Smooth muscle cell of trachea (primary cell): ENCODE measurements at places on chromosomes 2 and 18. TPM values are rescaled to one million over a fixed set of nuclear protein-coding genes. Genes with fewer than 3 reads are reported as not detected.

KIF5C gene
- total RNA-seq: 0.50 and 0.58 TPM in 2 replicates

CERS6 gene
- total RNA-seq: 11.6 and 15.9 TPM in 2 replicates

GTF2A1L gene
- 0.66 and 0.87 TPM in 2 replicates for total RNA-seq

SPP2 gene
- total RNA-seq: not detected in 2 replicates

SLC5A6 gene
- total RNA-seq: 13.7 and 15.1 TPM in 2 replicates

UGT1A6 gene
- not detected in 2 replicates for total RNA-seq

GREB1 gene
- total RNA-seq: 0.44 and 2.2 TPM in 2 replicates

RGPD4 gene
- not detected in 2 replicates for total RNA-seq

CENPA gene
- total RNA-seq: 0.99 and 21.4 TPM in 2 replicates

CYS1 gene
- 2.0 and 7.3 TPM in 2 replicates for total RNA-seq

CROCC2 gene
- 0.50 and 1.0 TPM in 2 replicates for total RNA-seq

TUBA4B gene
- 0.17 TPM in 1 of 2 replicates, not detected in the other for total RNA-seq

DSG2 gene
- 0.33 and 0.73 TPM in 2 replicates for total RNA-seq

ALKAL2 gene
- not detected in 2 replicates for total RNA-seq

MEP1B gene
- 0.17 TPM in 1 of 2 replicates, not detected in the other for total RNA-seq

PROC gene
- not detected in 2 replicates for total RNA-seq

ANKRD30B gene
- total RNA-seq: 0.15 and 0.50 TPM in 2 replicates

LYPD1 gene
- total RNA-seq: 0.33 and 0.73 TPM in 2 replicates

PTRHD1 gene
- total RNA-seq: 18.5 and 24.9 TPM in 2 replicates

SERPINB10 gene
- total RNA-seq: not detected in 2 replicates

MPHOSPH10 gene
- total RNA-seq: 10.9 and 22.5 TPM in 2 replicates

INPP1 gene
- 10.1 and 11.8 TPM in 2 replicates for total RNA-seq

LAMA1 gene
- 3.6 and 13.7 TPM in 2 replicates for total RNA-seq

ARHGAP25 gene
- total RNA-seq: 0.66 and 1.7 TPM in 2 replicates

WNT10A gene
- not detected in 2 replicates for total RNA-seq

SPATA3 gene
- not detected in 2 replicates for total RNA-seq
